ENCODE measurements at places on chromosomes 5 and 9.

DNA sequence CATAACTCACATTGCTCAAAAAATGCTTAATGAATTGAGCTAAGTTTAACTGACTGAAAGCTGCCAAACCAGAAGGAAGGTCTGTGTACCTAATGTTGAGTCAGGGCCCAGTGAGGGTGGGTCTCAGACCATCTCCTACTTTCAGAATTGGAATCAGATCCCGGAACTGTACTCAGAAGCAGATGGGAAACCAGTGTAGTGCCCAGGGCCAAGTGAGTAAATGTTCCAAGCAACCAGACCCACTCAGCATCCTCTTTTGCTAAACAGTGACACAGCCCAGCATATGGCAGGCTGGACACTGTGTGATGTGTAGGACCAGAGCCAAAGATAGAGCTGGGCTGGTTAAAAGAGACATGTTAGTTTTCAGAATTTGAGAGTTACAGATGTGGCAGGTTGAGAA, 94.1 kb downstream of the PLCXD3 start:
- no peak for DNase-seq

GRCh38 chr5:178363501-178364325, 131.1 kb upstream of the PHYKPL start:
- DNase-seq = no peak

DNA sequence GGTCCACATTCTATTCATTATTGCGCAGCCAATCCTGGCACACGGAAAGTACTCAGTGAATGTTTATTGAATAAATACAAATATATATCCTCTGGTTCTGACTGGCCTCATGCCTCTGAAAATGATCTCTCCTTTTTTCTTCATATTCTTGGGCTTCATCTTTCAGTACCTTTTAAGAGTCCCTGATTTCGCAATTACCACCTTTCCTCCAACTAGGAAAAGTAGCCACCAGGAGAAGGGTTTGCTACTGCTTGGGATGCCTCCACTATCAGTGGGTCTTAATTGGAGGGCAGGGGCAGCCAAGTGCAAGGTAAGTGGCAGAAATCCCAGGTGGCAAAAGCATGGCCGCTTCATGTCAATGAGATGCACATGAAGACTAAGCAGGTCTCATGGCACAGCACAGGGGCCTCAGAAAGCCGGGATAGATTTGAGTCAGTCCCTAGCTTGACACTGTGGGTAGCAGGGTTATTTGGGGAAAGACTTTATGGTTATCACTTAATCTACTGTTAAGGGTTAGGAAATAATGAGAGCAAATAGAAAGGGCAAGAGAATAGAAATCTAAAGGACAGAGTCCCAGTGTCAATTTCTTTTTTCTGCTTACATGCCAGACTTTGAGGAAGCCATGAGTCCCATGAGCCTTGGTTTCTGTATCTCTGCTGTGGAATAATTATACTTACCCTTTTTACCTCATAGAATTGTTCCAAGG, 361.1 kb downstream of the MAN2A1 start:
- DNase-seq = no peak

DNA sequence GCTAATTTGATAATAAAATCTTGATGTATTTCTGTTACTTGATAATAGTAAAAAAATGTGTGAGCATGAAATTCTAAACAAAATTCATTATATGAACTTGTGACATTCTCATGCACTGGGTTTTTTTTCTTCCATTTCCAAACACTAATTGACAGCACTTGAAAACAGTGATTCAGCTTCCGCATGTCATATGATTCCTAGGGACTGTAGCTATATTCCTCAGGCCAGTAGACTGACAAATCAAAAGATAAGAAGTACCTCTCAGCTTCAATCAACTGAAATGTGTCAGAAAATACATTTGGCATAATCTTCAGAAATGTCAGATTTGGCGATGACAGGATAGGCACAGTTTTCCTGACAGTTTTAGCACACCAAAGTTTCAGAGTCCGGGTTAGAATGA, 52.5 kb downstream of the EFNA5 start:
- DNase-seq = no peak

DNA sequence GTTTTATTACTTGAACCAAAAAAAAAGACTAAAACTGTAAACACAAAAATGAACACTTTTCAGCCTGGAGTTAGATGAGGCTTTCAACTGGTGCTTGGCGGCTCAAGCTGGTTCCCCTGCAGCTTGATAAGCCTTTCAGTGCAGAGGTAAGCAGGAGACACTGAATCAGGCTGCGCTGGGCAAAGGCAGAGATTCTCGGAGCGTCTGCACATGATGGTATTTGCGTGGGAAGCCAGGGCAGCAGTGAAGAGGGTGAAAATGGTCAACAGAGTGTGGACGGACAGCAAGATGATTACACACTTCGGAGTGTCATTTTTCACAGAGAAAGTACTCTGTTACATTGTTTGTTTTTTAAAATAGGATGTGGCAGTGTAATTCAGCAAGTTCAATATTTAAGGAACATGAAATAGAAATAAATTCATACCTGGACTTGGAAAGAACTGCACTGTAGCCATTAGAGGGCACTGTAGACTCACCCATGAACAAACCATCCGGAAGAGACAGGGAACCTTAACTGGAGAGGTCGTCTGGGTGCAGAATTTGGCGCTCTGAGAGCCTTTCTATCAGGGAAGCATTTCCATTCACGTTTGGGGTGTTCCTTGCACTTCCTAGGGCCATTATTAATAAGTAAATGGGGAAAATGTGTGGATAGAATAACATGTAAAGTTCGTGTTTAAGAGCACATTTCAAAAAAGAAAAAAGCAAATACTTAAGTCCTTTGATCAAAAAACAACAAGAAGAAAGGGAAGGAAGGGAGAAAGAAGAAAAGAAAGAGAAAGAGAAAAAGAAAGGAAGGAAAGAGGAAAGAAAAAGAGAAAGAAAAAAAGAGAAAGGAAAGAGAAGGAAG, 69.8 kb downstream of the ICE1 start:
- no peak for DNase-seq

GRCh38 chr9:79567671-79568098, 4.1 kb upstream of the TLE4 start:
- no peak for DNase-seq

DNA sequence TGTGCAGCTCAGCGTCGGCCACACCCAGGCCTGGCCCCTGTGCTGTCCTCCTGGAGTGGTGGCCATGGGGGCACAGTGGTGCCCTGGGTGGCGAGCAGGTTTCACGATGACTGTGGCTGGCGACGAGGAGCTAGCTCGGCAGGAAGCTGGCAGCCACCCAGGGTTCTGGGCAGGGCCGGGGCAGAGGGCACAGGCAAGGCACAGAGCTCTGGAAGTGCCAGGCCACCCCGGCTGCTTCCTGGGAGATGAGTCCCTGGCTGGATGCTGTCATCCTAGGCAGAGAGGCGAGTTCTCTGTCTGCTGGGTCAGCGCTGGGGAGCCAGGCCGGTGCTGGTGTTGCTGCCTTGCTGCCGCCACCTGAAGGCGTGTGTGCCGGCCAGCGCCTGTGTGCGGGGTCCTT, 51.7 kb downstream of the RXRA start:
- DNase-seq = no peak

DNA sequence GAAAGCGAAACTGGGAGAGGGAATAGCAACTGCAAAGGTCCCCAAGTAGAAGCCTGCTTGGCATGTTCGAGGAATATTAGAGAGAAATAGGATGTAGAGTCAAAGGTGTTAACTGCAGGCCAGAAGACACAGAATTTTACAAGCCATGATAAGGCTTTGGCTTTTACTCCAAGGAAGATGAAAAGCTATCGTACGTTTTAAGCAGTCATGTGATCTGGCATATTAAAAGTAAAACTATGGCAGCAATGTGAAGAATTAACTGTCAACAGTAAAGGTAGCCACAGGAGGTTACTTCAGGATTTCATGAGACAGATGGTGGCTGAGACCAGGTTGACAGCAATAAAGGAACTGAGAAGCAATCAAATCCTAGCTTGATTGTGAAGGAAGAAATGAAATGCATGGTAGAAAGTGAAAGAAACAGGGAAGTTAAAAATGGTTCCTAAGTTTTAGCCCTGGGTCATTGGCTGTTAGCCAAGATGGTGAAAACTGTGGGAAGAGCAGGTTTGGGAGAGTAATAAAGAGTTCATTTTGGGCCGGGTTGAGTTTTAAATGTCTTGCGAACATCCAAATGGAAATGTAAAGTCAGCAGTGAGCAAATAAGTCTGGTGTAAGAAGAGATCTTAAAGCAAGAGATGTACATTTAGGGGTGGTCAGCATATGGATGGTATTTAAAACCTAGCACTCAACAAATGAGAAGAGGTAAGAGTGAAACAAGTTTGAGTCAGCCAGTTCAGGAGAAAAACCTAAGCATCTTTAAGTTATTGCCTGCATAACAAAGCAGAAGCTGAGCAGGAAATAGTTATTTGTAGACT, 20.3 kb upstream of the TTC33 start:
- no peak for DNase-seq

GRCh38 chr9:110058304-110058953, 149.5 kb downstream of the C9orf152 start:
- DNase-seq = no peak

DNA sequence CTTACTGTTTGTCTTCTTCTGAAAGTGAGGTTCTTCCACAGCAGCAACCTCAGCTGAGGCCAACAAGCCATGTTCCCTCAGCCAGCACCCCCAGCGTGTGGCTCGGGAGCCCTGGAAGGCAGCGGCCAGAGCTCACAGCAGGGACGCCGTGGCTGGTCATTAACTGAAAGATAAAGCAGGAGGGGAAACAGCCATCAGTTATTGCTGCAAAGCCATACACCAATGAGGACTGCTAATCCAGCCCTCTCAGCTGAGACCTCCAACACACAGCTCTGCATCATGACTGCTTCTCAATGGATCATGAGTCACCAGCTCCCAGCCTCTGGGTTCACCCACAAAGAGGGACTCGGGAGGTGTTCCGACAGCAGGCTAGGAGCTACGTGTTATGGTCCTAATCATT, 24.3 kb downstream of the ABCA1 start:
- no peak for DNase-seq

GRCh38 chr5:135266303-135266635, 132.8 kb downstream of the MACROH2A1 start:
- no peak for DNase-seq

GRCh38 chr5:108661024-108661423, 86.7 kb upstream of the FER start:
- no peak for DNase-seq

DNA sequence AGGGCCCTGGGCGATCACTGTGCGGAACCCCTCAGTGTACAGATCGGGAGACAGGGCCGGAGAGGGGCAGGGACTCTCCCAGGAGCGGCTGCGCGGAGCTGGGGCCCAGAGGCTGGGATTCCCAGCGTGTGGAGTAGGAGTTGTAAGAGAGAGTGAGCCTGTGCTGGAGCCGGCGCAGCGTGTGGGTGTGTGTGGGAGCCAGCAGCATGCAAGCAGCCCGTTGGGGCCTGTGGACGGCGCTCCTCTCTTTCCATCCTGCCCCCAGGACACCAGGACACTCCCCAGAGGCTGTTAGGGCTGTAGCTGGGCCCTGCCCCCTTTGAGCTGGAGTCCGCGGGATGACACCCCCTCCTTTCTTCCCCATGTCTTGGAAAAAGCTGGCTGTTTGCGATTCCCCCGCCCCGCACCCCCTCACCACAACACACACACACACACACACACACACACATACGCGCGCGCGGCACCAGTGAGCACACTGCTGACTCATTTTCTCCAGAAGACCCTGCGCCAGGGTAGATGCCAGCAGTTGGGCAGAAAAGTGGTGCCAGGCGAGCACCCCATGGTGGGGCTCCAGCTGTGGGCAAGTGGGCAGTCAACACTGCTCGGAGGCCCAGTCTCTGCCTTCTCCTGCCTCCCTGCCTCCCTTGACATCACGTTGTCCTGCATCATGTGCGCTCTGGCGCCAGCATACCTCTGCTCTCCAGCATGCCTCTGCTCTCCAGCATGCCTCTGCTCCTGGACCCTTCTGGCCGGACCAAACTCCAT, 1.5 kb downstream of the COL27A1 start:
- no peak for DNase-seq

- DNase-seq = no peak
Observed at GRCh38 chr9:127423476-127423933, 677 bp upstream of the ZNF79 start.

DNA sequence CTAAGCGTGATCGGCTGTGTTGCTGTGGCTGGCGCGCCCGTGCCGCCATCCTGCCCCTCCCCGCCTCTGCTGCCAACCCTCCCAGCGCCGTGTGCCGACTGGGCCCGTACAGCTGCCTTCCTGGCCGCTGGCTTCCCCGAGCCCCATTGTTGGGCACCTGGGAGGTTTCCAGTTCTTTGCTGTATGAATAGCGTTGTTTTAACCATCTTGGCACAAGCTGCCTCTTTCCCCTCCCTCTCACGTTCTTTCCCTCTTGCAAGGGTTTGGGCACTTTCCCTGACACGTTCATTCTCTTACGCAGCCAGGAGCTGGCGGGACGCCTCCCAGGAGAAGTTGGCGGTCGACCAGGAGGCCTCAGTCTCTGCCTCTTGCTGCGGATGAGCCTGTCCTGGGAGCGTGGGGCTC, 43.1 kb upstream of the RXRA start:
- DNase-seq = no peak

DNA sequence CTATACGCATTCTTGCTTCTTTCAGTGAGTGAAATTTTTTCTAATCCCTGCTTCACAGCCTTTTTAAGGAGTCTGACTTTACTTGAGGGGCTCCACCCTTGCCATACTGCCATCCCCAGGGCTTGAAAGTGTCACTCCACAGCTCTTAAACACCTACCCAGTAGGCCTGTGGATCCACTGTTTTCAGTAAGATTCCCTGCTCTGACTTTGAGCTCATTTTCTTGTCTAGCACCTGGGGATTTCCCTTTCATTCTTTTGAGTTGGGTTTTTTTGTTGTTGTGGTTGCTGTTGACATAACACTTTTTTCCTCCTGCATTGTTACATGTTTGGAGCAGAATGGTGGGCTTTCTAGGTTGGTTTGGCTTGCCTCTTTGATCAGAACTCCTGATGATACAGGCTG, 23.6 kb downstream of the SREK1IP1 start:
- DNase-seq = no peak

GRCh38 chr9:132218208-132218607, 56.4 kb downstream of the NTNG2 start:
- no peak for DNase-seq

DNA sequence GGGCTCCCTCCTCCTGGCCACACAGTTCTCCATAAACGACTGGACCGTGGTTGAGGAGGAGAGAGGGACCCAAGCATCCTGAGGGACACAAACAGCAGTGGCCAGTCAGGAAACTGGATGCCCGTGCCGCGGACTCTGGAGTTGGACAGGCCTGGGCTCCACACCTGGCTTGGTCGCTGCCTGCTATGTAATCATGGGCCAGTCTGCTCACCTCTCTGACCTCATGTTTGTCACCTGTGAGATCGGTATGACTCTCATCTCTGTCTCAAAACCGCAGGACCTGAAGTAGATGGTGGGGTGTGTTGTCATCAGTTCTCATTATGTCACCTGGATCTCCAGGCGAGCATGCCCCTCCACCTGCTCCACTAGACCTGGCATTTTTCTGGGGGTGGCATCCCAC, 14.5 kb downstream of the CXXC5 start:
- no peak for DNase-seq

GRCh38 chr9:108434502-108434901, 421.3 kb downstream of the ACTL7B start:
- DNase-seq = no peak
